ENCODE measurements at places on chromosomes 7 and 10. TPM values are rescaled to one million over a fixed set of nuclear protein-coding genes. Genes with fewer than 3 reads are reported as not detected.

DNA sequence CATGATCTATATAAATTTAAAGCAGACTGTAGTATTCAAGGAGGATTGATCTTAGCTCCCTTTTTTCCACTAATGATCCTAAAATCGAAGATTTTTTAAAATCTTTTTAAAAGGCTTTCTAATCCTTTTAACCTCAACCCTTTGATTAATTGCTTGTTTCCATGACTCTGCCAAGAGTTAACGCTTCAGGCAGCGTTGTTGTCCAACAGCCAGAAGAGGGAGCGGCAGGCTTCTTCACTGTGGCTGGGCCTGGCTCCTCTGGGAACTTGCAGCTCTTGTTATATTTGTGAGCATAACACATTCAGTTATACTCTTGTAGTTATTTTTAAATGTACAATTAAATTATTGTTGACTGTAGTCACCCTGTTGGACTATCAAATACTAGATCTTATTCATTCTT lies 26.3 kb downstream of the CRCP start:
- H3K36me3 ChIP-seq: peaks cover 40% of the 10 kb centered on the region
- H3K27me3 ChIP-seq: no peaks in the 10 kb centered on the region
- H3K27ac ChIP-seq: no peak overlapping the region
- DNase-seq: peak; percentile 27
- H3K4me3 ChIP-seq: no peak overlapping the region

Gene NUTM2A
- 0.18 TPM for total RNA-seq

GRCh38 chr7:140079121-140079536 lies 16.4 kb upstream of the PARP12 start:
- peak; percentile 64 for DNase-seq
- no peaks in the 10 kb centered on the region for H3K27me3 ChIP-seq
- H3K4me1 ChIP-seq: 0 out of 2 replicates have a peak, but pooled peaks cover 3% of the 10 kb centered on the region
- no peak overlapping the region for H3K27ac ChIP-seq
- no peak overlapping the region for H3K4me3 ChIP-seq
- H3K36me3 ChIP-seq: no peaks in the 10 kb centered on the region

- no peak overlapping the region for H3K27ac ChIP-seq
- H3K4me3 ChIP-seq: no peak overlapping the region
Measured at GRCh38 chr10:13651969-13652720, 65.4 kb downstream of the PRPF18 start.

- H3K27ac ChIP-seq: no peak overlapping the region
- H3K36me3 ChIP-seq: no peaks in the 10 kb centered on the region
- DNase-seq: no peak
- H3K4me1 ChIP-seq: peaks cover 6% of the 10 kb centered on the region
- H3K4me3 ChIP-seq: no peak overlapping the region
Measured at GRCh38 chr7:104967595-104967994, 46.4 kb upstream of the KMT2E start.

Gene PNLIP
- not detected for total RNA-seq

- no peak overlapping the region for H3K4me3 ChIP-seq
- H3K4me1 ChIP-seq: peaks cover 24% of the 10 kb centered on the region
- no peaks in the 10 kb centered on the region for H3K27me3 ChIP-seq
- no peak overlapping the region for H3K27ac ChIP-seq
- DNase-seq: no peak
- H3K36me3 ChIP-seq: no peaks in the 10 kb centered on the region
Measured at GRCh38 chr10:79336739-79337138, 10.5 kb upstream of the PPIF start.

Gene MLXIPL
- 6.9 TPM for total RNA-seq

Gene RHOBTB1
- 6.7 TPM for total RNA-seq

GRCh38 chr10:23402856-23403255 lies 36.0 kb upstream of the OTUD1 start:
- H3K36me3 ChIP-seq: no peaks in the 10 kb centered on the region
- H3K4me3 ChIP-seq: no peak overlapping the region
- H3K27me3 ChIP-seq: no peaks in the 10 kb centered on the region
- H3K27ac ChIP-seq: no peak overlapping the region
- no peaks in the 10 kb centered on the region for H3K4me1 ChIP-seq

- H3K4me1 ChIP-seq: 0 out of 2 replicates have a peak, but pooled peaks cover 3% of the 10 kb centered on the region
- no peaks in the 10 kb centered on the region for H3K36me3 ChIP-seq
- H3K4me3 ChIP-seq: no peak overlapping the region
- H3K27ac ChIP-seq: peak overlapping the region; percentile 23
Measured at GRCh38 chr7:92010215-92010614, 69.6 kb downstream of the AKAP9 start.
